Nephron progenitor cell (in vitro differentiated cells): ENCODE measurements at places on chromosomes 5 and 9.
A peak's percentile ranks its signal among the peaks of the same experiment; 100 is the strongest.

- DNase-seq = no peak
Measured at GRCh38 chr9:8095672-8096086, 296.1 kb upstream of the DMAC1 start.

GRCh38 chr9:78397454-78397853 is 100.5 kb downstream of the PSAT1 start:
- DNase-seq = no peak

DNA sequence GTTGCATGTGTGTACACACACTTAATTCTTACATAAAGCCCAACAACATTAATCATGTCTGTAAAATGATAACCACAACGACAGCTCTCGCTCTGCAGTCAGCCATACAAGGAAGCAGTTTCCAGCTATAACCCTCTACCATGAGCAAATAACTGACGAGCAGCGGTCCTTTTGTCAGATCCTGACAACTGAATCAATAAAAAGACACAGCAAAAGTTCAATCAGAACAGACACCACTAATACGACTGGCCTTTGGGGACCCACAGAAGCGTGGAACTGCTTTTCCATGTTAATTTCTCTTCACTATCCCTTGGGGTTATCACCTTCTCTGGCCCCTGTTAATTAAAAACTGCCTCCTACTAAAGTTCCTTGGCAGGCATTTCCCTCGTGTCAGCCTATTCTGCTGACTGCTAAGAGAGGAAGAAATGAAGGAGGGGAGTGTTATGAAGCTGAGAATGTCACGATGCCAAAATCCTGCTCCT is 722.8 kb upstream of the GRAMD2B start:
- no peak for DNase-seq

- DNase-seq = no peak
Measured at GRCh38 chr9:100317706-100318105, 35.0 kb downstream of the TEX10 start.

GRCh38 chr5:17127743-17128231 is 89.6 kb upstream of the BASP1 start:
- DNase-seq = no peak

- no peak for DNase-seq
Measured at GRCh38 chr9:134751622-134752021, 110.0 kb downstream of the COL5A1 start.

- DNase-seq = no peak
Measured at GRCh38 chr9:130638284-130639123, 25.9 kb upstream of the PRDM12 start.

DNA sequence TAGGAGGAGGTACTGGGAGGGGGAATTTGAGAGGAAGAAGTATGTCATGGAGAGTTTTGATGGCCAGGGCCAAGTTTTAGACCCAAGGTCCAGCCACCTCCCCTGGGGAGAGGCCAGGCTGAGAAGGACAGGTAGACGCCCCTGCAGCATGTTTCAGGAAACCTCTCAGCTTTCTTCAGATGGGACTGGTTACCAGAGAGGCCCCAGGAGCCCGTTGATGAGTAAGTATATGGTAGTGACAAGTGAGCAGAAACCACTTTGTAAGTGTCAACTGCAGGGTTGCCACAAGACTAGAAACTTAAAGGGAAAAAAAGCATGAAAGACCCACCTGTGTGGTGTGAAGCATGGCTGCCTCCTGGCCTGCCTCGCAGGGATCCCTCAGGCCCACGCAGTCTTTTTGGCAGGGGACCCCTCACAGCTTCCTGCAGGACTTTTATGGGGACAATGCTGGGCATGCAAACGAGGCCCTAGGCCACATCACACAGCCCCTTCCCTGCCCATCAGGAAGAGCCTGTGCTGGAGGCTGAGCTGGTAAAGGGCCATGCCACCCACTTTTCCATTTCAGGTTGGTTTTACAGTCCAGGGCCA is 255.9 kb downstream of the FSTL4 start:
- no peak for DNase-seq

DNA sequence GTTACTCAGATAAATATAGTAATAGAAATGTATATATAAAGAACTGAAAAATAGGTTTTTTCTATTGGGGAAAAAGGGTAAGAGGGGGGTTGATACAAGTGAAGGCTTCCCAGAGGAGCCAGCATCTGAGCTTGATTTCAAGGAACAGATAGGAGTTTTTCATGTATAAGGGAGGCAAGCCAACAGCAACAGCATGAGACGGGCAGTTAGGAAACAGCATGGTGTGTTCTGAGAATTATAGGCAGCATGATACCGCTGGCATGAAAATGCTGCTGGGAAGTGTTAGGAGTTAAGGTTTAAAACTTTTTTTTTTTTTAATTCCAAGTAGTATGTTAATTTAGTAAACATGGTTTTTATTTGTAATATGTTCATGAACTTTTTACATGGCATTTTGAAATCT is 9.7 kb downstream of the CDC37L1 start:
- DNase-seq = no peak

DNA sequence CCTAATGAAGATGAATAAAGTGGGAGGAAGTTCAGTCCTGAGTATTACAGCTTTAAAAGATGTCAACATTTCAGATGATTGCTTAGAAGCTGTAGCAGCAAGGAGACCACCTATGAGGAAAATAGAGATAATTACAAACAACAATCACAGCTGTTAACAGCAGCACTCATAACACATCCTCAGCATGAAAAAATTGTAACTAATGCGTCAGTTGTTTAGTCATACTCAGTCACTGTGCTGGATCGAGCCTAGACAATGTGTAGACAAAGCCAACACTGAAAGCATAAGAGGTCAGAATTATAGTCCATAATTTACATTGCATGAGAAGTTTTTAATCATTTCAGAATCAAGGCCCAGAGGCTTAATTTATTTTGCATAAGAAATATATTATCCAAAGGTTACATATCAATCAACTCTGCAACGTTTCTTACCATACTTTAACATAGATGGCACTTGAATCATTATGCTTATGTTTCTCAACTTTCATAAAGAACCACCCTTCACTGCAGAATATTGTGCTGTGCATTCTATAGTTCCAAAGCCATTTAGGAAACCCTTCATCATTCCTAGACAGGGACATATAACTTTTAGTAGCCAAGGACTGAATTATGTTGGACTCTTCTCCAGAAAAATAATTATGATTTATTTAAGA is 60.2 kb upstream of the HAPLN1 start:
- DNase-seq = no peak

- DNase-seq = no peak
Measured at GRCh38 chr9:117458066-117458465, 43.2 kb upstream of the ASTN2 start.

DNA sequence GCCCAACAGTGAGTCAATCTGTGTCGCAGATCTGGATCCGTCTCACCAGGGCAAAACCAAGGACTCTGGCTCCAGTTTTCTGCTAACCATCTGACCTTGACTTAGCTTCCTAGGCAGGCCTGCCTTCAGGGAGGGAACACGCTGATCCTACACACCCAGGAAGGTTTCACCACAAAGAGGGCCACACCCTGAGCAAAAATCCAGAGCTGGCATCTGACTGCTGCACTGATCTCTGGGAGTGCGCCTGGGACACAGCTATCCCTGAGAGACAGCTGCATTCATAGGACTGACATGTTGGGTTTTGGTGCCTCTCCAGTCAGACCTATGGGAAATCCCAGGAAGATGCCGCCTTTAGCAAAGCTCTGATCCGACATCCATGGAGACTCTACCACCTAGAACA is 47.5 kb downstream of the CDK5RAP2 start:
- DNase-seq = no peak

- peak; percentile 56 for DNase-seq
Measured at GRCh38 chr5:142145106-142145900, 36.7 kb downstream of the NDFIP1 start.

DNA sequence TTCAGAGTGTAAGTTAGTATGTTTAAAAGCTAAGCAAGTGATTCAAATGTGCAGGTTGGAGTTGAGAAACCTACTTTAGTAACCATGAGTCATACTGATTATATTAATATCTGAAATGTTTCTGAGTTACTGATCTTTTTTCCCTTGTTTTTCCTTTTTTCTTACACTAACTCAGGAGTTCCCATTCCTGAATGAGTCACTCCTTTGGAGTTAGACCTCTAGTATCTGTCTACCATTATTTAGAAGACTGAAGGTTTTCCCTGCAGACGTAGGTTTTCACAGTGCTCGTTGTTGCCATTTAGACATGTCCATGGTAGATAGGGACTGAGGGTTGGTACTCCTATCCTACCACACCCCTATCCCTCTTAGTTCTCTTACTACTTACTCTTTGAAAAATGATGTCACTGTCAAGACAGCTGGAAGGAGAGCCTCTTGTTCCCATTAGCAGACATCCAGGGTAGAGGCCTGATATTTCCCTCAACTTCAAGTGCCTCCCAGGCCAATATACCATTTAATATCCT is 20.2 kb downstream of the OCLN start:
- no peak for DNase-seq

DNA sequence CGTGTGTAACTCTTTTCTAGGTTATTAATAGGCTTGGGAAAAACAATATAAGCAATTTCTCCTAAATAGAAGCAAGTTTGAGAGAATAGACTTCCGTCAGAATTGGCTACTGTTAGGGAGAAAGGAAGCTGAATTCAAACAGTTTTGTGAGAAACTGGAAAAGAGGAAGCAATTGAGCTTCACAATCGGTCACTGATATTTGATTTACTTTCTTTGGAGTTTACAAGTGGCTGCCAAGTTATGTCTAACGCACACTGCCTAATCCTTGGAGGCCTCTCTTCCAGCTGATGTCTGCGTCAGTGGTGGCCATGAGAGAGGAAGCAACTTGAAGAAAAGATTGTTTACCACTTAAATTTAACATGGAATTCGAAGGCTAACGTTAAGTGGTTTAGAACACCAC is 319.5 kb downstream of the ADGRV1 start:
- no peak for DNase-seq

- no peak for DNase-seq
Measured at GRCh38 chr5:96297867-96298266, 135.2 kb downstream of the PCSK1 start.

DNA sequence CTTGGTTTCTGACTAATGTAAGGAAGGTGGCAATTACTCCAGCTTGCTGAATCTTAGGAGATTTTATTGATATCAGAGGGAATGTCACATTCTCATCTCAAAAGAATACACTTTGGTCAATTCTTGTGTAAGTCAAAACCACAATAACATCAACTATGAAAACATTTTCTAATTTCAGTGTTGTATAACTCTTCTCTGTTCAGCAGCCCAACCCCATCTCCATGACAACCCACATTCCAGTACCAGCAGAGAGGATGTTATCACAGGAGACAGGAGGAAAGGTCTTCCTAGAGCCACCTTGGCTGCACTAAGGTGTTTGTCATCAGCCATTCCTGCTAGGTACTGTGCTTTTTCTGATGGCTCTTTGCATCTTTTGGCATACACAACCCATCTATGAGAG is 529.1 kb upstream of the BRINP1 start:
- no peak for DNase-seq

DNA sequence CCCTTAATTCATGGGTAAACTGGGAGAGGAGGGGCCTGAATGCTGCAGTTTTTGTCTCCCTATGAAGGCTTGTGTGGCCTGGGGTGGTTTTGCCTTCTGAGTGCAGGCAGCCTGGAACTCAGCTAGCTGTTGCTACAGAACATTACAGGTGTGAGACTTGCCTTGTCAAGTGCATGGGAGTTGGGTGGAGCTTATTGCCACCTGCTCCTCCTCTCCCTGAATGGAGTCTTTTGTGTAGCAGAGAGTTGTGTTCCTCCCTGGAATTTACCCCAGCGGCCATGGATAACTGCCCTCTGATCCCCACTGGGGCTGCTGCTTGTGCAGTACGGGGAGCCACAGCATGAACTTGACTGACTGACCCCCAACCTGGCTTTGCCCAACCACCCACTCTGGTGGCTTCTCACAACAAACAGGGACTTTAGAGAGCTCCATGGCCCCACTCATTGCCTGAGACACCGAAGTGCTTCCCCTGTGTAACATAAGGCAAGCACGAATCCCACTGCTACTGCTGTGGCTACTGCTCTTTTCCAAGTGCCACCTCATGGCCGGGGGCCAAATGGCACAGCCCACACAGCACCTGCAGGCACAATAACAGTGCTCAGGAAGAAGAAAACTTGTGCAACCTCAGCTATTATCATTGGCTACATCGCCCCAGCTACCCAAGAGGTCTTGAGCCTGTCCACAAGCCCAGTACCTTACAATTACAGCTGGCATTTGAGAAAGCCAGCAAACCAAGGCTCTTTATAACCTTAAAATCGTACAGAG is 942.9 kb downstream of the CDH18 start:
- DNase-seq = no peak

- DNase-seq = no peak
Measured at GRCh38 chr5:143645356-143645755, 166.6 kb upstream of the HMHB1 start.

DNA sequence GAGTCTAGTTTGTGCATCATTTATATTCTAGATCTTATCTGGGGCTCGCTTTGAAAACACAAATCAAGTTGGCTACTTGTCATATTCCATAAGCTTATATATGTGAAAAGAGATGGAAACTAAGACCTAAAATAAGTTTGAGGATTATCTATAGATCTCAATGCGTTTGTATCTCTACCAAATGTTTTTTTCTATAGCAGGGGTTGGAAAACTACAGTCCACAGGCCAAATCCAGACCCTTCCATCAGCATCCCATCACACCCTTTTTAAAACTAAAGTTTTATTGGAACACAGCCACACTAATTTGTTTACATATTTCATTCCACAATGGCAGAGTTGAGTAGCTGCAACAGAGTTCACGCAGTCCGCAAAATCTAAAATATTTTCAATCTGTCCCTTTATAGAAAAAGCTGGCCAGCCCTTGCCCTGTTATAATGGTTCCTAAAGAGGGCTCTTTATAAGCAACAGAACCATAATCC is 230.0 kb downstream of the ADAMTSL1 start:
- DNase-seq = no peak

DNA sequence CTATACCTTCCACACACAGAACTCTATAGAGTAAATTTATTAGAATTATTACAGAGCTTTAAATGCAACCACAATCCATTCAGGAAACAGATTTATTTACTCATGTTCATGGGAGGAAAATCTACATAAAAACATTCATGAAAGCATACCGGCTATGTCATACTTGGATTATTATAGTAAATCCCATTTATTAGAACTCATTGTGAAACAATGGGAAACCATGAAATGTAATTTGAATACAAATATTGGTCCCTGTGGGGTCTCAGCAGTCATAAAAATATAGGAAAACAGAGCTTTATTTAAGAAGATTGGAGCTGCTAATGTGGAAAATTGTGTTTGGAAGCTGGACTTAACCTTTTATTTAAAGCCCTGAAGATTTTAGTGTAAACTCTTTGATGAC is 80.7 kb downstream of the HAPLN1 start:
- DNase-seq = no peak

DNA sequence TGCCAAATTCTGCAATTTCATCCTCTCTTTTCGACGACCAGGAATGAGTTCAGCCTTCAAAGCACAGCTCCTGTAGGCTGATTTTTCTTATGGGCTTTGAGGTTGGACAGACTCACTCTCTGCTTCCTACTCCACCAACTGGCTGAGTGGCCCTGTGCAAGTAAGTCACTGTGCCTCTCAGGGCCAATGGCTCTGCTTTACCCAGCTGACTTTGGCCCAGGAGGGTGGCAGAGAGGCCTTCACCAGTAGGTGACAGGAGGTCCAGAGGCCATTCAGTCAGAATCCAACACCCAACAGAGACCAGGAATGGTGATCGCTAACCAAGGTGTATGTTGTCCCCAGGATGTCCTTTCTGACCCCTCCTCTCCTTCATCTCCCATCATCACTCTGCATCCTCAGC is 49.5 kb upstream of the ALDH1B1 start:
- no peak for DNase-seq
